ENCODE measurements at places on chromosomes 16 and 17.
A peak's percentile ranks its signal among the peaks of the same experiment; 100 is the strongest.

DNA sequence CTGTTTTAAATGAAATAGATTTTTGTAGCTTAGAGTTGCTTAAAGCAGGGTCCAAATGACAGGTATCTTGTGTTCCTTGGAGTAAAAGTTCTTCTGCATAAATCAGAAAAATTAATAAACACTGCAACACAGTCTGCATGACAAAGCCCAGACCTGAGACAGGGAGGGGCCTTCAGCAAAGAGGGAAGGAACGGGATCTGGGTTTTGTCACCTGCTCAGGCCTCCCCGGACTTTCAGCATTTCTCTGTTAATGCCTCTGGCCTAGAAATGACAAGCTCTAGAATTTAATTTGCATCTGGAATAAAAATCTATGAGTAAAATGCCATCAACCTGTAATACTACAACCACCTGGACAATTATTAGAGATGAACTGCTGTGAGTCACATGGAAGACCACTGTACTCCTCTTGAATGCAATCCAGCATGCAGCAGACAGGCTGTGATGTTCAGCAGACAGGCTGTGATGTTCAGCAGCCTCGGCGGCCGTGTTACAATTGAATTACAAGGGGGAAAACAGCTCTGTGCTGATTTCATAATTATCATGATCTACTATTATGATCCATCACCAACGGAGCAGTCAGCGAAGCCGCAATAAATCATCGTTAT is 170.2 kb downstream of the TOX3 start:
- no peak for DNase-seq

DNA sequence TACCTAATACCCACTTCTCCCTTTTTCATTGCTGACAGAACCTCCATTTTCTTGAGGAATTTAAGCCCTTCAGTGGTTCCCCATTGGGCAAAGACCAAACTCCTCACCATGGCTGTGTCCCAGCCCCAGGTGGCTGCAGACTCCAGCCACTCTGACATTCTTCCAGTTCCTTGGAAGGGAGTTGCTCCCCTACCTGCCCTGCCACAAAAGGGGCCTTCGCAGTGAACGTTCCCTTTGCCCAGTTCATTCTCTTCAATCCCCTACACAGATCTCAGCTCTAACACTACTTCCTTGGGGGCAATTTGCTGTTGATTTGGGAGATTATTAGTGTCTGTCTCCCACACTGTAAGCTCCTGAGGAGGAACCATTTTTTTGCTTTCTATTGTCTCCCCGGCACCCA is 3.2 kb upstream of the AKTIP start:
- DNase-seq: no peak

GRCh38 chr16:87692756-87693155 is 73.0 kb downstream of the KLHDC4 start:
- DNase-seq: no peak

- no peak for DNase-seq
Measured at GRCh38 chr17:46205975-46206374, 12.7 kb upstream of the KANSL1 start.

GRCh38 chr17:44202756-44203155 is 3.1 kb upstream of the ATXN7L3 start:
- DNase-seq: no peak

DNA sequence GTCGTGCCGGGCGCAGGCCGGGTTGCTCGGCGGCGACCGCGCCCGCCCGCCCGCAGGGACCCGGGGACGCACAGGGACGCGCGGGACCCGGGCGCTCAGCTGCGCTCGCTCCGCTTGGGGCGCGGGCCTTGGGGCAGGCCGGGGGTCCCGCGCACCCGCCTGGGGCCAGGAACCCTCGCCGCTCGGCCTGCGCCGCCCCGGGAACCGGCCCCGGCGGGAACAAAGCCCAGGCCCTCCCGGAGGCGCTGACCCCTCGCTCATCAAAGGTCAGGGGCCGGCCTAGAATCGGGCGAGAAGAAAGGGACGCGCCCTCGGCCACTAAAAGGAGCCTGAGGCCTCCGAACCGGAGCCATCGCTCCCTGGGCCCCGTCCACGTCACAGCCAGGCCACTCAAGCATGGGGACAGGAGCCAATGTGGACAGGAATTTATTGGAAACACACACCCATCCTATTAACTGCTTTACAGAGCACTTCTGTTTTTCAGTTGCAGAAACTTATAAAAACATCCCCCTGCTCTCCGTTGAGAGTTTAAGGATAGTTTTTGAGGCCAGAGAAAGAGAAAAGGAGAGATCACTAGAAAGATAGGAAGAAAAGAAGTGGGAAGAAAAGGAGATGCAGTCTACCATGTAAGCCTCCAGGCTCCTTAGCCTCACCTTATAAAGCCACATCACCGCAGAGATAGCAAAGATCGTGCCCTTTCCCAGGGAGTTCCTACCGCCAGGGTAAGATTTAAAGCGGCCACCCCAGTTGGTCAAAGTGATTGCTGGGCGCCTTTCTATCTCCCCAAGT is 558 bp upstream of the ZFHX3 start:
- DNase-seq: peak; percentile 95

GRCh38 chr17:7636163-7636562 is 6.2 kb downstream of the SHBG start:
- DNase-seq: no peak

GRCh38 chr16:47634727-47635126 is 173.6 kb downstream of the PHKB start:
- no peak for DNase-seq

DNA sequence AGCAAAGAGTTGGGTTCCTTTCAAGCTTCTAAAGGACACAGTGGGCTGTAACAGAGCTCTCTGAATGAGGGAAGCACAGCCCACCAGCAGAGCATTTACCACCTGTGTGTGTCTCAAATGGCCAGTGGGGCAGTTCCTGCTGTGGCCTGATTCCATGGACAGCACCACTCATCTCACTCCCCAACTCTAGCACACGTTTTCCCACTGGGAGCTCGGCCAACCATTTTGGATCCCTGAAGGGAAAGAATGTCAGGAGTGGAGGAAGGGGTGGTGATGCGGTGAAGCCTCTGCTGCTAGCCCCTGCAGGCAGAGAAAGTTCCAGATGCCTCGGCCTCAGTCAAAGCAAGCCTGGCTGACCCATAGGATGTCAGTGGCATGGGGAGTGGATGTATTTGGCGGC is 86.6 kb downstream of the PLXDC1 start:
- no peak for DNase-seq

- no peak for DNase-seq
Measured at GRCh38 chr17:2157675-2158395, 102.9 kb downstream of the HIC1 start.

- no peak for DNase-seq
Measured at GRCh38 chr17:18182978-18183333, 672 bp upstream of the ALKBH5 start.

DNA sequence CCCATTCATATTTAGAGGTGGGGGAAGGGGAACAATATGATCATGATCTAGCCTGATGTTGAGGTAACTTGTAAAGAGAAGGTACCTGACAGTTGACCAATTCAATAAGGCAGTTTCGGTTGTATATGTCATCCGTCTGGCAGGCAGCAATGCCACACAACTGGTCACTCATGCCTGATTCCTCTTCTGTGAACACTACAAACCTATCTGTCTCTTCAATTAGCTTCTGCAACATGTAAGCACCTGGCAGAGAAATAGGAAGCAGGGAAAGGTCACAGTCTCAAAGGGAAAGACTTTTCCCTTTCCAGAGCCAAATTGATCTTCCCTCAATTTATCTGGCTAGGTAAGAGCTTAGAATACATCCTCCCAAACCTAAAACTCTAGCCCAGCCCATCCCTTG is 10.2 kb upstream of the RSKR start:
- no peak for DNase-seq

DNA sequence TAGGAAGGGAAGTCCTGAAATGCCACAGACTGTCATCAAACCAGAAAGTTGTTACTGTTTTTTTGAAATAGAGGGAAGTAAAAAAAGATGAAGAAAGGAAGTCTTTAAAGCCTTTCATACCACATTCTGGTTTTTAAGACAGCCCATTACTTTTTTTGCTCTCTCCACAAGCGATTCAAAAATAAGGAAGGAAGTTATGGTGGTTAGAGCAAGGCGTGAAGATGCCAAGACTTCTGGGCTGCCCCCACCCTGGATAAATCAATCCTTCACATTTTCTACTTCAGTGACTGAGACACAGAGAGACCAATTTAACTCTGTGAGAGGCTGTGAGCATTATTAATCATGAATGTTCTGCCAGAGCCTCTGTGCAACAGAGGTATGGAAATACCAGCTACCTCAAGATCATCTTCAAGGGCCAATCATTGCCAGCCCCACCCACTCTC is 82.3 kb upstream of the BCAR1 start:
- DNase-seq: no peak

DNA sequence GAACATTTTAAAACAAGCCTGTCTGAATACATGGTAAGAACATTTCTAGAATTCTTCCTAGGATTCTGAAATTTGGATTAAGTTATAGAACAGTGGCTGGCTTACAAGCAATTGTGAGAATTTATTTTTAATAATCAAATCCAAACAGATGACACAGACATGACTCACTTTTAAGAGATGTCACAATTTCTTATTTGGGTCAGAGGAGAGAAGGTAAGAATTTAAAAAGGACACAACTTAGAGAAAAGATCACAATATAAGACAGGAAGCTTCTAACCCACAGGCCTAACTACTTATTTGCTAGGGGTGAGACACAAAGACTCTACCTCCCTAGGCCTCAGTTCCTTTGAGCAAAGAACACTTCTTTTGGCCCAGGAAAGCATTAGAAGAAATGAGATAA is 32.7 kb downstream of the ZZEF1 start:
- no peak for DNase-seq

- DNase-seq: no peak
Measured at GRCh38 chr16:80065541-80065940, 465.0 kb upstream of the MAF start.

DNA sequence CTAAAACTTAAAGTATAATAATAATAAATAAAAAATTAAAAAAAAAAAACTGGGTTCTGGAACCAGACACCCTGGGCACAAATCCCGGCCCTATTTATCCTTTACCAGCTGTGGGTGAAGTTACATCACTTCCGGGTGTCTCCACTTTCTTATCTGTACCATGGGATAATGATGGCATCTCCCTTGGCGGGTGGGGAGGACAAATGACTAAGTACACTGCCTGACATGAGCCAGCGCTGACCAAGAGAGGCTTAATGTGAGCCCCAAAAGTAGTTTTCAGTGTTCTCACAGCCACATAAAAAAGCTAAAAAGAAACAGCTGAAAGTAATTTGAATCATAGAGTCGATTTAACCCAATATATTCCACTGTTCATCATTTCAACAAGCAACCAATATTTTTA is 424.9 kb downstream of the SOX9 start:
- DNase-seq: no peak

DNA sequence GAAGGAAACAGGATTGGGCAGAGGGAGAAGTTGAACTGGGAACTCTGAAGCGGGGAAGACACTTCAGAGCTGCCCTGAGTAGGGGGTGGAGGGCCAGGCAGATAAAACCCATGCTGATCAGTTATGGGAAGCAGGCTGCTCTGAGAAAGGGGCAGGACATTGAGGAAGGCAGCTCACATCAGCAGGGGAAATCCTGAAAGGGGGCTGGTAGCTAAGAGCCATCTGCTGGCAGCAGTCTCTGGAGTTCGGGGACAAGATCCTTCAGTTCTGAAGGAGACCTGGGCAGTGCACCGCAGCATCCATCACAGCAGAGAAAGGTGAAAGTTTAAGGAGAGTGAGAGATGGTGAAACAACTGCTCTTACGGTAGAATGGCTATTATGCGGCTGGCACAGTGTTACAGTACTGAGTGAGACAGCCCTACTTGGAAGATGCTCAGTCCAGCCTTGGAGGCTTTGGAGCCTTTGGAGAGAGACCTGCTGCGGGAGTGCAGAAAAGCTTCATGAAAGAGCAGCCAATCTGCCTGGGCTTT is 5.4 kb upstream of the KIF18B start:
- peak; percentile 51 for DNase-seq

DNA sequence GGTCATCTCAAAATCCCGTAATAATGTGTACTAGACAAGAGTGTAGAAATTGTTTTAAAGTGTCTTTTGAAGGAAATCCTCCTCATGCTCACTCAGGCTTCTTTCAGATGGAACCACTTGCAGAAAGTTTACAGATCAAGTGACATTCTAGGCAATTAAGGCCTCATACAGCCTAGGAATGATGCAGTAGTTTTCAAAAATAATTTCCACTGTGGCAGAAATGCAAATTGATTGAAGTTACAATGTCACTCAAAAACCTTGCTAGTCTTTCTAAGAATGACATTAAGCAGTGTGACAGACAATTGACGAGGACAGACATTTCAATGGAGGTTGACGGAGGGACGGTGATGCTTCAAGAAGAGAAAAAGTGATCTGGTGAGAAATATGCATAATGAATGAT is 53.5 kb upstream of the CDH8 start:
- no peak for DNase-seq

- no peak for DNase-seq
Measured at GRCh38 chr16:89159066-89159849, 12.3 kb upstream of the CDH15 start.

DNA sequence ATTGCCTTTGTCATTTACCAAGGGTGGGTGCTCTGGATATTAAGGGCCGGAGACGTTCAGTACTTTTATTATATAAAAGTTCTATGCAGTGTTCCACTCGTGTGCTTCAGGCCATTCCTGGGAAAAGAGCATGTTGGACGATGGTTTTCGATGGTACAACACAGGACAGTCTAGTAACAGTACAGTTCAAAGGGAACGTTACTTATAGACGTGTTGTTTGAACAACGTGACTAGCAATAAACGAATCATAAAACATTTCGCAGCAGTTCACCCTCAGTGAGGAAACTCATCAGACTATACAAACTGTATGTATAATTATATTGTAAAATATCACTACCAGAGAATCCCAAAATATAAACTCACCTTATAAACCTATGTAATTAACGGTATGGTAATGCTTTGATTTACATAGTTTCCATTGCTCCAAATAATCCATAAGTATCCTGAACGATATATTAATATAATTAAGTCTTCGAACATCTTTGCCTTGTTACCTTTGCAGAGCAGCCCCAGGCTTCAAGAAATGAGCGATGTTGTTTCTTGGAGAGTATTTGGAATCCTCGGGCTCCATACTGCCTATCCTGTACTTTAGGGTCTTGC is 589 bp downstream of the NMT1 start:
- no peak for DNase-seq

GRCh38 chr17:50209472-50210239 is 8.2 kb upstream of the COL1A1 start:
- peak; percentile 100 for DNase-seq

DNA sequence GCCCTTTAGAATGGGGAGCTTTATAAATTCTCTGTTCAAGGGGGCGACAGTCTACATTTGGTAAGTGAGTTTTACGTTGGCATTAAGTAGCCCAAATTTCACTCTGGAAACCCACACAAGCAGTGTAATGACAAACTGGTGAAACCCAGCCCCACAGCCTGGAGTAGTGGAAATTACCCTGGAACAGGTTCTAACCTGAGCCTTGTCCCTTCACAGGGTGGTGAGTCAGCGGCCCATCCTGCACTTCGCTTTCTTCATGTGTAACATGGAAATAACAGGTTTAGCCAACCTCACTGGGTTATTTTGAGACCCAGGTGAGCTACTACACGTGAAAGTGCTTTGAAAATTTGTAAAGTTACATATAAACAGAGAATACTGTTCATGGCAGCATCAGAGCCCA is 3.5 kb upstream of the TLCD3A start:
- peak; percentile 84 for DNase-seq

All from islet precursor cell (in vitro differentiated cells).